Effector memory CD4-positive, alpha-beta T cell (primary cell): ENCODE measurements at places on chromosomes 5 and 9.

DNA sequence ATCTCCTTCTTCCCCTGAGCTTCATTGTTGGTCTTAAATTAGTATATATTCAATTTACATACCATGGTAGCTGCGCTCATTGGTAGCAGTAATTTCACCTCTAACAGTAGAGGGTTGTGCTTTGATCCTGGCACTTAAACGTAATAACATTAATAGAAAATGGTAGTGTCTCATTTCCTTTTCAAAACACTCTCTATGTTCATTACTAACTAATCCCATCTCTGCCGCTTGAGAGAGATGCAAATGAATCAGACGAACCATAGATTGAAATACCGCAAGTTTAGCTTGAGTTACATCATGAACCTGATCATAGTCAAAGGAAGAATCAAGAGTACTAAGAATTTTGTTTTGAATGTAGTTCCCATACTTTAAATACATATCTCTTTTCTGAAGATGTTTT lies 2.2 kb downstream of the THBS4 start:
- no peak for DNase-seq

DNA sequence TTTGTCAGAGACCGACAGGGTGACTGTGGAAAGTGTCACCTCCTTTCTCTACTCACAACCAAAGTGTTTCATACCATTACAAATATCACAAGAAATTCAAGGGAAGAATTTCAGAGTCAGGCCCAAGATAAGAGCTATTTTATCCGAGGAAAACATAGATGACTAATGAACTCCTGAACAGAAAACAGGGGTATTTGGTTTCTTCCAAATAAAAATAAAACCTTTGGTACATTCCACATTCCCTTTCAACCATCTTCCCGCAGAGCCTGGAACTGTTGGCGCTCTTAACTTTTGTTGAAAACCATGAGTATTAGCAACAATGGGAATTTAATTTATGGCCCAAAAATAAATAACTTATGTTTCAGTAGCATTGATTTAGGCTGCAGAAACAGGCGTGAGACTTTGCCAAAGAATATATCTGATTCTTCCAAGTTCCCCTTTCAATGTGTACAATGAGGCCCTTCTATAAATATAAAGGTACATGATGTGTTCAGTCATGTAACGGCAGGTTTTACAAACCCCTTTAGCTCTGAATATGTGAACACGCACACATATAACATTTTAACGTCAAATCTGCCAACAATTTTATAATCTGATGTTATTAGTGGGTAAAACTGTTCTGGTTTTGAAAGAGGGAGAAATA lies 69.5 kb downstream of the RETREG1 start:
- DNase-seq, result no peak

GRCh38 chr5:174462129-174462528 lies 262.3 kb upstream of the MSX2 start:
- no peak for DNase-seq

GRCh38 chr5:137621306-137621705 lies 114.6 kb downstream of the KLHL3 start:
- DNase-seq, result no peak

GRCh38 chr5:6483880-6484382 lies 35.3 kb downstream of the UBE2QL1 start:
- DNase-seq, result no peak

- DNase-seq, result no peak
These were observed 2106.3 kb upstream of the WWC1 start for GRCh38 chr5:166185185-166185584.

DNA sequence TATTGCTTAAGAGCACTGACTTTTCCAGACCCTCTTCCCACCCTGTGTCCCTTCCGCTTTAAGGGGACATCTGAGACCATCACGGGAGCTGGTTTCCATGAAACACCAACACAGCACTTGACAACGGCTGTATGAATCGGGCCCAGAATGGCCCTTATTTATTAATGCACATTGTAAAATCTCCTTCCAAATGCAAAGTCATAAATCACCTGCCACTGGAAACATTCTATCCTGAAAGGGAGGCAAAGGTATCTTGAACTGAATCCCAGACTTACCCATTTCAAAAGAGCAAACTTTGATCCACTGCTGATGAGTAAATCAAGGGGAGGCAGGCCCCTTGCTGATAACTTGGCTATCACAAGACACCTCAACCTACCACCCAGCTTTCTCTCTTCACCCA lies 37.4 kb downstream of the SHB start:
- DNase-seq, result no peak

DNA sequence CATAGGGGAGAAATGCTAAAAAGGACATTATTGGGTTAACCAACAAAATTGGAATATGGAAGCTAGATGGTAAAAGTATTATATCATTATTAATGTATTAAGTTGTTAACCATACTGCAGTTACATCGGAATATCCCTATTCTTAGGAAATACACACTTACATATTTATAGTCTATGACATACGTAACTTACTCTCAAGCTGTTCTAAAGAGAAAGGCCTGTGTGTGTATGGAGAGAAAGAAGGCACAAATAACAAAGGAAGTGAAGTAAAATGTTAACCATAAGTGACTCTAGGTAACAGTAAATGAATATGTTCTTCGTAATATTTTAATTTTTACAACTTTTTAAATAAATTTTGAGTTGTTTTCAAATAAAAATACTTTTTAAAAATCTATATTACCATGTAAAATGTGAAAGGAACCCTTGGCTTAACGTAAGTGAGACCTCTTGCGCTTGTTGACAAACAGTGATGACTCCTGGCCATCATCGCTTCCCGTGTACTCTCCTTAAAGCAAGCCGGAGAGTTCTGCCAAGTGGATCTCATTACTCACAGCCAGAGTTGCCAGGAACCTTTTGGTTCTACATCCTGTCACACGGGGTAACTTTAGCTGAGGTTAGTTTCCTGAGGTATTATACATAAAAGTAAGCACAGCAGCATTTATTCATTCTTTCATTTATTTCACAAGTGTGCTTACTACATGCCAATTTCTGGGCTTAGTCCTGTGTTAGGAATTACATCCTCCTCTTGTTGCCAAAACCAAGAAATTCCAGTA lies 165.4 kb downstream of the EPB41L4A start:
- DNase-seq, result no peak

- no peak for DNase-seq
These were observed 30.6 kb upstream of the IL33 start for GRCh38 chr9:6184749-6185645.

GRCh38 chr9:108400297-108400696 lies 455.5 kb downstream of the ACTL7B start:
- DNase-seq, result no peak

DNA sequence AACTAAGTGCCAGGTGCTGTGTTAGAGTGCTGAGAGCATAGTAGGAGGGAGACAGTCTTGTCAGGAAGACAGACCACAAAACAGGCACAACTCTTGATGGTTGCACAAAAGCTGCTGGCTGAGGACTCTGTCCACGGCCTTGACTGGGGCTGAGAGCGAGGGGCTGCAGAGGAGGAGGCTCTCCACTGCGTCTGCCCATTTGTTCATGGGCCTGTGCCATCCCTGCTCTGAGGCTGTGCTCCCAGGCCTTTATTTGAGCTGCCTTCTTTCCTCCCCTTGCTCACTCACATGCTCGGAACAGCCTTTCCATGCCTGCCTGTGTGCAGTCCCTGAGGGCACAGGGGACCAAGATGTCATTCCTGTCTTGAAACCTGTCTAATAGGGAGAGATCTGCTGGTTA lies 147.8 kb downstream of the CACNA1B start:
- no peak for DNase-seq

GRCh38 chr5:82405618-82406204 lies 127.6 kb upstream of the RPS23 start:
- no peak for DNase-seq

GRCh38 chr5:163658702-163659567 lies 153.5 kb downstream of the MAT2B start:
- no peak for DNase-seq

DNA sequence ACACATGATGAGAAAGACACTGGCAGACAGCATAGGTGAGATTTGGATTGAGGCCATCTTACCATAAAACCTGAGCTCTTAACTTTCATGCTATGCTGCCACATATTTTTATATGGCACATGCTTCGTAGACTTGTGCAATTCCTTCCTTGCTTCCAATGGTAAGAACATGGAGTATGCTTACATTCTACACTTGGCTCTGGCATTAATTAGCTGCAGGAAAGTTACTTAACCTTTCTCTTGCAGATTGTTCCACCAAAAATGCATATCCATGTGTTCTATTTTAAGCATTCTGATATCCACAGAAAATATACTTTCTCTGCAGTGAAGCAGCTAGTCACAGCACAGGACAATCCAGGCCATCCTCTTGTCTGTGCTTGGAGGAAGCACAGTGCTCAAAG lies 119.4 kb downstream of the MPDZ start:
- no peak for DNase-seq

GRCh38 chr9:84993105-84993504 lies 323.6 kb downstream of the NTRK2 start:
- no peak for DNase-seq

- DNase-seq, result no peak
These were observed 45.3 kb upstream of the NSMF start for GRCh38 chr9:137504432-137504777.

DNA sequence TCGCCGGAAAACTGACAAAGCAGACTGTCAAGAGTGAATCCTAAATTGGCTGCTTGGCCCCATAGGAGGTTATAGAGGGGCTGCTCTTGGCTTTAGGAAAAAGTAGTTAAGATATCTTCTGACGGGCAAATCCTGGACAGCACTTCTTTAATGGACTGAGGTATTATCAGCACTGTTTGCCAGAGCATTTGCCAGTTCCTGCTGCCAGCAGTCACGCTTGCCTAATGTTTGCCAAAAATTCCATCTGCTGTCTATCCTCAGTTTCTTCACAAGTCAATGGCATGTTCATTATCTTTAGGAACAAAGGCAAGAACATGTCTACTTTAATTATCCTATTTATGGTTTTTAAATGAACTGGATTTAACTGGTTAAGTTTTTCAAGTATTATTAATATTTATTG lies 25.8 kb upstream of the SREK1 start:
- no peak for DNase-seq

GRCh38 chr5:3339798-3340115 lies 255.9 kb upstream of the IRX1 start:
- no peak for DNase-seq

DNA sequence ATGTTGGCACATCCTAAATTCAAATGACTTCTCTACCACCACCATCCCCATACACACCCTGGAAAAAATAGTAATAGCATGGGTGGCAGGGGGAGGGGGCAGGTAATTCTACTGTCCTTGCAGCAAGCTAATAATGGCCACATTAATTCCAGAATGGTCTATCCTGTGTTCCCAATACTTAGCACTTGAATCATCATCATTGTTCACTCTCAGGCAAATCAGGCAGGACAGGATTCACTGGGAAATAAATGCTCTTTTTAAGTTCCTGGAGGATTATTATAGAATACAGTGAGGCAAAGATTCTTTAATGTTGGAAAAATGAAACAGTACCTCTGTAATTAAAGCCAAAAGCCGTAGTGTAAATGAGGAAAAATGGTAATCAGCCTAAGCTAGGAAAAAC lies 254.5 kb downstream of the ARRDC3 start:
- no peak for DNase-seq

DNA sequence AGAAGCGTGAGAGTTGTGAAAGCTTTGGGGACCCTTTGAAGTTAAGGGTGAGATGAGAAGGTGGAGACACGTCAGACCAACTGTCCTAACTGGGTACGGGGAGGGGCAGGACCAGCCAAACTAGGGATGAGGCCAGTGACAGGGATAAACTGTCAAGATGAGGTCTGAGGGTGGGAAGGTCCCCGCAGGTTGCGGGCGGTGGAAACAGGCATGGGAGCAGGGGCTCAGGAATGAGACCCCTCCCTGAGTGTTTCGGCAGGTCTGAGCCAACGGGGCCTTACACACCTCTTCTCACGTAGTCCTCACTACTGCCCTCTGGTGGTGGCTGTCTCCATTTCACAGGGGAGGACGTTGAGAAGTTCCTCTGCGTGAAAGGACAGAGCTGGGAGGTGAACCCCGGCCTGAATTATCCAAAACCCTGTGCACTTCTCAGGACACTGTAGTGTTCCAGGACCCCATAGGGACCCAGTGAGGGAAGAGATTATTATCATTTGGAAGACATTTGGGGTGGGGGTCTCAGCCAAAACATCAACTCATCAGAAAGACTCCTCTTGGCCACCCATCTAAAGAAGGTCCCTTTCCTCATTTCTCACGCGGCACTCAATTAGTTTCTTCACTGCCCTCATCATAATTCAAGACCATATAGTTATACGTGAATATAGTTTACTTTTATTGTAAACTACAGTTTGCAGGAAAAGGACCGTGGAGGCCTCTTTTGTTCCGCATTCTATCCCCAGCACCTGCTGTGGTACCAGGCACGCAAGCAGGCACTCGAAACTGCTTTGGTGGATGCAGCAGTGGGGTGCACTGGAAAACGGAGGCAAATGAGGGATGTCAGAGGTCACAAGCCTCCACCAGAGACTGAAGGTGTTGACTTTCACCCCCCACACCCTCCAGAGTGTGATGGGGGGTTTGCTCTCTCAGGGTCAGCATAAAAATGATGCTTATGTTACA lies 21.7 kb upstream of the NANS start:
- peak; percentile 86 for DNase-seq

GRCh38 chr5:178677429-178677828 lies 50.6 kb upstream of the CLK4 start:
- no peak for DNase-seq

- DNase-seq, result no peak
These were observed 76.3 kb upstream of the TNFSF8 start for GRCh38 chr9:115006660-115007059.

GRCh38 chr9:35690614-35691333 lies 1.0 kb upstream of the TPM2 start:
- no peak for DNase-seq

DNA sequence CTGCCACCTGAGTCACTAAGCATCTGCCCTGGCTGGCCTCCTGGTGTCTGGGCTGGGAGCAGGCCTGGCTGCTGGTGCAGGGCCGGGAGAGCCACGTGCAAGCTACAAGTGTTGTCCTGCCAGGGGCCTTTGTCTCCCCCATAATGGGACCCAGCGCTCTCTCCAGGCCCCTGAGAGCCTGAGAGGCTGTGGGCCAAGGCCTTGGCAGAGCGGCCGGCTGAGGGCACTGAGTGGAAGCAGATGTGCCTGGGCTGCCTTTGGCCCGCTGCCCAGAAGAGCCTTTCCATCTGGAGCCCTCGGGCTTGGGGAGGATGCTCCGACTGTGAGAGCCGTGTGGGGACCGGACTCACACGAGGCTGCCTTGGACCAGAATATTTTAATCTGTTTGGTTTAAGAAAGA lies 185.5 kb downstream of the RGS3 start:
- DNase-seq, result no peak

GRCh38 chr5:149837680-149838269 lies 106.8 kb downstream of the PDE6A start:
- no peak for DNase-seq

DNA sequence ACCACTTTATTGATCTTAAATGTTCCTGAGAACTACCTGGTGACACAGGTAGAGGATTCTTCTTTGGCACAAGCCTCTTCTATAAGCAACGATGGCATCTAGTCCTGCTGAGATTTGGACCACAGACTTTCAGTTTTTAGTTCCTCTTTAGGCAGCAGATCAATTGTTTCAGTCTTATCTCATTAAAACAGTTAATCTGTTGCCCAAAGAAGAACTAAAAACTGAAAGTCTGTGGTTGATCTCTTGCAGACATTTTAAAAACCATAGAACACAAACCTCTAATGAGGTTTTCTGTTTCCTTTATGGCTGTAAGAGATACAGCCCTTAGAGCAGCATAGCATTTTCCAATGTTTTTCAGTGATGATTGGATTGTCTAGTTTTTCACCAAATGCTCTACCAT lies 480.9 kb downstream of the MTRR start:
- no peak for DNase-seq
